ENCODE measurements at places on chromosomes 5 and 9.

GRCh38 chr9:19431361-19432171, 22.8 kb downstream of the ACER2 start:
- DNase-seq = no peak

DNA sequence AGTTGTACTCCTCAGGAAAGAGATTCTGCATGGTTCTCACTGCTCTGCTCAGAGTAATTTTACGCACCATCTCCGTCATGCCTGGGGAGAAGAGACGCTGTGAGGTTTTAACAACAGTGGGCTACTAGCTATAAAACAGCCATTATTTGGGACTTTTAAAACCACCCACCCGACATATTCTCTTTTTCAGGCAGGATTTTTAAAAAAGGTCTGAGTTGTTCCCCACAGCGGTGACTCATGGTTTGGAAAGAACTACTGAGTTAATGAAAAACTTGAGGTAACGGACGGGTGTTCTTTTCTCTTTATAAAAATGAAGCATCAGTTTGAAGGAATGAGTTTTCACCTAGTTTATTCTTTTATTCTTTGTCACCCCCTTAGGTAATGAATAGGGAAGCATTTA, 61.3 kb downstream of the TTLL11 start:
- DNase-seq = no peak

DNA sequence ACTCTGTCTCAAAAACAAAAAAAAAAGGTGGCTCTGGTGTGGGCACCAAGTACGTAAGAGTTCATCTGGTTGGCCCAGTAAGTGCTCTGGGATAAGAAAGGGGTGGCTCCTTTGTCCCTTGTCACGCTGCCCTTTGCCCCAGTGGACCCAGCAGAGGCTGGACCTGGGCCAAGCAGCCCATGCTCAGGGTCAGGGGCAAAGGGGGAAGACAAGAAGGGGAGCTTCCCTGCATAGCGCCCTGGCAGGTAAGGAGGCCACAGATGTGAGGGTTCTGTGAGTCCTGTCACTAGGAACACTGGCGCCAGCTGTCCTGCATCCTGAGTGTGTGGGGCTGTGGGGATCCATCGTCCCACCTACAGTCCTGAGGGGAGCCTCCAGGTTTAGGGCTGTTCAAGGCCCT, 65.3 kb downstream of the GADD45G start:
- no peak for DNase-seq

- DNase-seq = peak; percentile 56
Observed at GRCh38 chr5:1793301-1793740, 6.3 kb downstream of the MRPL36 start.

DNA sequence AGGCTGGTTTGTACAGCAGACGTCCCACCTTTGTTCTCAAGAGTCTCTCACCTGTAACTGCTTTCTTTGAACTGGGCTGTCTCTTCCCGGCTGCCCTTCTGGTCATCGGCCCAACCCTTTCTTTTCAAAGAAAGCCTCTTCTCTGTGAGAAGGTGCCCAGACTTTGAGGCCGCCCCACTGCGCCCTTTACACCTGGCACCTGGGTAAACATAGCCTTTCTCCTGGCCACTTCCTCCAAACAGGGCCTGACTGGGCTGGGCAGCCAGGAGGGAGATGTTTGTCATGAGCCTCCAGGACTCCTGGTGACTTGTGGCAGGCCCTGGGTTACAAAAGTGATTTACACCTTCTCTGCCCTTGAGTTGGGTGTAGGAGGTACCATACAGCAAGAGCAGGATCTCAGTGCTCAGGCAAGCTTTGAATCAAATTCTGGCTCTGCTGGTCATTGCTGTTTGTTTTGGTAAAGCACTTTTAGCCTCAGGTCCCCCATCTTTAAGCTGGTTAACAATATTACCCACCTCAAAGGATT, 127.2 kb upstream of the CXCL14 start:
- DNase-seq = no peak

- peak; percentile 9 for DNase-seq
Observed at GRCh38 chr5:138077064-138077696, 6.7 kb upstream of the WNT8A start.

GRCh38 chr9:126642839-126643238, 29.1 kb downstream of the LMX1B start:
- DNase-seq = no peak

DNA sequence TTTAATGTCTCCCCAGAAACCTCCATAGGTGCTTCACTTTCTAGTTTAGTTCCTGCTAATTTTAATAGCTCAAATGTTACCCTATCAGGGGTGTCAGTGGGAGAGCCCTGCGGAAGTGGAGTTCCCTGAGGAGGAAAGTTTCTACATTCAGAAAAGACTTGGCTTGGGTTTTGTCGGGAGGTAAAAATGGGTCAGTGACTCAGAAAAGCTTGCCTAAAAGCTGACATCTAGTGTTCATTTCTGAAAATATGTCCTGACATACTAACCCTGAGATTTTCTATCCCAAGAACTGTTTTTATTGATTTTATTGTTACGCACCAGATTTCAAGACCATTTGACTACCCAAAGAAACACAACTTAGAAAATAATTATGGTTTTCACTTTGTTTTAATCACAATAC, 40.9 kb upstream of the GLDC start:
- DNase-seq = peak; percentile 9

DNA sequence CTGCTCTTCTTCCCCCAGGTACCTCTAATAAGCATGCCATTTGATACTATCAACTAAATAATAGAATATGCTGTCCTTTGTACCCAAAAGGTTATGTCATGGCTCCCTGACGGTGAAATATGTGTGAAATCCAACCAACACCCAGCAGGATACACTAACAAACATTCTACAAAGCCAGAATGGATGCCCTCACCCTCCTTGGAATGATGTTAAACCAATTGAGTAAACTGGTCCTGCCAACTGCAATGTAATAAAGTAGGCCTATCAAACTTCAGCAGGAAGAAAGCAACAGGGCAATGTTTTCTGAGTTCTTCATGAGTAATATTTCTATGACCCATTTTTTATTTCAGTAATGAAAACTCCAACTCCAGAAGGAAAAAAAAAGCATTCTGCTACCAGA, 24.9 kb downstream of the RGMB start:
- DNase-seq = no peak

DNA sequence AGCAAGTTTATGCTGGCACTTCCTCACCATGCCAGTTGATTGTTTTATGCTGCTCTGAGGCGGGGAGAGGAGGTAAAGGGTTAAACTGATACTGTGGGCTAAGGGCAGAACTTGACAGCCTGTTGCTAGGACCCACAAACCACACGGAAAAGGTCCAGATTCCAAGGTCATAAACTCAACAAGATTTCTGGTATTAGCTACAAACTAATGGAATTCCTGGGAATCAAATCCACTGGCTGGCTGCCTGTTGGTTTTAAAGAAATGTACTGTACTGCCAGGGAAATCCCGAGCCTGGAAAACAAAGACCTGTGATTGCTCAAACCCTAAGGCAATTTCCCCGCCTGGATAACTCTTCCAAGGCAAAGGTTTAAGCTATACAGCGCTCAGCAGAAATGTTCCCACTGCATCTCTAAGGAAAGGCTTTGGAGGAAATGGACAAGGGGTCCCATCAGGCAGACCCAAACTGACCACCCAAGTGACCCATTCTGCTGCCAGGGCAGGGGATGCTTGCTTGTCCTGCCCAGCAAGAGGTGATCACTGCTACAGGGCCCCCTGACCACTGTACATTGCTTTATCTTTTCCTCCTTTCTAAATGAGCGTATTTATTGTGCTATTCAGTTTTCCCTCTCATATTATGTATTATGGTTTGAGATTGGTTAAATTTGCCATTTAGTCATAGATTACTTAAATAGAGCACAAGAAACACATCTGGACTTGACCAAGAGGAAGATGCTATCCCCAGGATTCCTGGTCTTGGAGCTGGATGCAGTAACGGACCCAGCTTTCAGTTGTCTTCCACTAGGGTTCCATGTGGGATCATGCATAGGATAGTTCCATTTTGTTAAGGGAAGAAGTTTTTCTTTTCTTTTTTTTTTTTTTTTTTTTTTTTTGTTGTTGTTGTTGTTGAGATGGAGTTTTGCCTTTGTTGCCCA, 124.3 kb downstream of the SUSD1 start:
- DNase-seq = peak; percentile 90

GRCh38 chr5:139131465-139131864, 66.7 kb downstream of the SIL1 start:
- no peak for DNase-seq

- DNase-seq = no peak
Observed at GRCh38 chr9:26684029-26684428, 208.6 kb downstream of the CAAP1 start.

DNA sequence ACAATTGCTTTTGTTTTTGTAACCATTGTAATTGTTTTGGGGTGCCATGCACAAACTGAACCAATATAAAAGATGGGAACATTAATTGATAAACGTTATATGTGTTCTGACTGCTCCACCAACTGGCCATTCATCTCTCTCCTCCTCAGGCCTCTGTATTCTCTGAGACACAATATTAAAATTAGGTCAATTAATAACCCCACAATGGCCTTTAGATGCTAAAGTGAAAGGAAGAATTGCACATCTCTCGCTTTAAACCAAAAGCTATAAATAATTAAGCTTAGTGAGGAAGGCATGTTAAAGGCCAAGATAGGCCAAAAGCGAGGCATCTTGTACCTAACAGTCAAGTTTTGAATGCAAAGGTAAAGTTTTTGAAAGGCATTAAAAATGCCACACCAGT, 448.4 kb upstream of the ITGA1 start:
- no peak for DNase-seq

- DNase-seq = no peak
Observed at GRCh38 chr5:148806520-148806931, 19.9 kb upstream of the ADRB2 start.

DNA sequence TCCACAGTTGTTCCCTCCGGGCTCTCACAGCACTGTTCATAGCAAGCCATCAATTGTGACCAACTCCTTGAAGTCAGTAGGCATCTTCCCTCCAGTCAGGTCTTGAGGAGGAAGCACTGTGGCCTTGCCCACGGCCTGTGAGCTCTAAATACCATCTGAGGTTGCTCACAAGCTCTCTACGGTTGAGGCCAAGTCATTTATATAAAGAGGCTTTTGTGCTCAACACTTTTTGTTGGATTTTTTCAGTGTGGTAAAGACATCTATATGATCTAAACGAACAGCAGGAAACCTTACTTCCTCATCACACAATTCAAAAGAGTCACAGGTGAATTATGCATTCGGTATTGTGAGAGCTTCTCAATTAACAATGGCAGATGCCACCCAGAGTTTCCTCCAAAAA, 97.3 kb downstream of the ZNF462 start:
- no peak for DNase-seq

GRCh38 chr5:20307391-20307790, 319.4 kb upstream of the CDH18 start:
- no peak for DNase-seq

DNA sequence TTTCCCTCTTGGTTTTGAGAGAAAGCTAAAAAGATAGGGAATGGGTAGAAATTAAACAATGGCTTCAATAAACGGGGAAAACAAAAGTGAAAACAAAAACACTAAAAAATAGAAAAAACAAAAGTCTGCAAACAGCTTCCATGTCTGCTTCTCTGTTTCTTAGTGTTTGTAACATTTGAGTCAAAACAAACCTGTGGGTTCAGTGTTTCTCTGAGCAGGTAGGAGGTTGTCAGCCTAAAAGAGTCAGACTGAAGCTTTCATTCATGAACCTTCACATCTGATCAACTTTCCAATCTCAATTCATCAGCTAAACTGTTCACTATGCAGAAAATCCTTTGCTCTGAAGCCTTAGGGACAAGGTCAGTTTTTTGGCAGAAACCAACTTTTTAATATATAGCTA, 102.5 kb upstream of the ADAMTS16 start:
- DNase-seq = no peak

GRCh38 chr5:125338440-125339174, 592.2 kb upstream of the ZNF608 start:
- no peak for DNase-seq

- DNase-seq = no peak
Observed at GRCh38 chr9:69295872-69296552, 29.0 kb upstream of the ENTREP1 start.

DNA sequence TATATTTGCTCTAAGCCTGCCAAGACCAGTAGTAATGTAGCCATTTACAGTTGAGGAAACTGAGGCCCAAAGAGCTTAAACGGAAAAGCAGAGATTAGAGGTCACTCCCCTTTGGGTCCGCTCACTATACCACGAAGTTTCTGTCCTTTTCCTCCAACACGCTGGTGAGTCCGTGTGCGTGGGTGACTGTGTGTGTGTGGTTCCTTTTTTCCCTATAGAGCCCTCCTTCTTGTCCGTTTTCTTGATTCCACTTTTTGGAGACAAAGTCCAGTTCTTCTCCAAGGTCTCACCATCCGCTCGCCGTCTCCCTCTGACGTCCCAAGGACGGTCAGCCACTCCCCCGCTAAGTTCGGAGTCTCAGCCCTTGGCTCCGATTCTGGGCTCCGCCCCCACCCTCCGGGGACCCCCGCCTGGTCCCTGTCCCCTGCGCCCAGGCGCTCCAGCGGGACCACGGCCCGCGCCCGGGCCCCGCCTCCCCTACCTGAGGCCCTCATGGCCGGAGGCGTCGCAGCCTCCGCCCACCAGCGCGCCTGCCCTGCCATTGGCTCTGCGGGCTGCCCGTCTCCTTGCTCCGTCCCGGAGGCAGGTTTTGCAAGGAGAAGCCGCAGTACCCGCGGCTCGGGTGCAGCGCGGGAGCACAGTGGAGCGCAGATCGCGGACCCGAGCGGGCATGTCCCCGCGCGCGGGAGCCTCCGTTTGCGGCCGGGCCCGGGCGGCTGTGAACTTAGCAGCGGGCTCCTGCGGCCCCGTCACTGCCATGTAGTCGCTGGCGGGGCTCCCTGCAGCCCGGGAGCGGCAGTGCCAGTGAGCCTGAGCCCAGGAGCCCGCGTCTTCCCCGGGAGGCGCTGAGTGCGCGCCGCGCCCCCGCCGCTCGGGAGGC, at the start of gene MAST4:
Gene MAST4 (plus strand): TSS at position 638 of the 880 bp plus-strand sequence. CDS start 263 bp downstream, outside the sequence.
- peak; percentile 58 for DNase-seq

GRCh38 chr5:113375480-113376060, 59.2 kb downstream of the TSSK1B start:
- no peak for DNase-seq

GRCh38 chr5:137921931-137922330, 32.7 kb downstream of the PKD2L2 start:
- DNase-seq = peak; percentile 24

- DNase-seq = no peak
Observed at GRCh38 chr5:56831773-56832172, 16.4 kb downstream of the MAP3K1 start.

- no peak for DNase-seq
Observed at GRCh38 chr5:30405821-30406220, 787.7 kb upstream of the CDH6 start.

- peak; percentile 7 for DNase-seq
Observed at GRCh38 chr5:104241046-104241445, 678.5 kb upstream of the NUDT12 start.

- peak; percentile 90 for DNase-seq
Observed at GRCh38 chr5:168366116-168366515, 74.7 kb downstream of the WWC1 start.
